Hepatic stellate cell (primary cell): ENCODE measurements at places on chromosomes 2 and 18.
A peak's percentile ranks its signal among the peaks of the same experiment; 100 is the strongest.

GRCh38 chr18:2939317-2939716, 73.6 kb downstream of the LPIN2 start:
- no peak for DNase-seq

- DNase-seq = peak; percentile 24
Measured at GRCh38 chr18:74652392-74652988, 54.8 kb downstream of the ZNF407 start.

DNA sequence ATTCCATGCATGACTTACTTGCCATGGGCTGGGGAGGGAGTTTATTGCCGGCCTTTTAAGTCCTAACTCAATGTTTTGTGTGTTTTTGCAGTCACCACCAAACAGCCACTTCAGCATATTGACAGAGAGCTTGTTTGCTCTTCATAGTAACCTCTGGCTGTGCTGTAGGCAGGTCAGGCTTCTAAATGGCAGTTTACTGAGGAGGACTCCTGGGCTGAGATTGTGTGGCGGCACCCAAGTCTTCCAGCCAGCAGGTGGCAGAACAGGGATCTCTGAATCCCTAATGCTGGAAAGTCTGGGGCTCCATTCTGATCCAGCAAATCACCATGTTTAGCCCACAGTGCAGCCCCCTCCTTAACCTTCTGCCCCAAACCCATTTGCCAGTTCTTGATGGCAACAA, 121.2 kb downstream of the CAPN13 start:
- DNase-seq = no peak

DNA sequence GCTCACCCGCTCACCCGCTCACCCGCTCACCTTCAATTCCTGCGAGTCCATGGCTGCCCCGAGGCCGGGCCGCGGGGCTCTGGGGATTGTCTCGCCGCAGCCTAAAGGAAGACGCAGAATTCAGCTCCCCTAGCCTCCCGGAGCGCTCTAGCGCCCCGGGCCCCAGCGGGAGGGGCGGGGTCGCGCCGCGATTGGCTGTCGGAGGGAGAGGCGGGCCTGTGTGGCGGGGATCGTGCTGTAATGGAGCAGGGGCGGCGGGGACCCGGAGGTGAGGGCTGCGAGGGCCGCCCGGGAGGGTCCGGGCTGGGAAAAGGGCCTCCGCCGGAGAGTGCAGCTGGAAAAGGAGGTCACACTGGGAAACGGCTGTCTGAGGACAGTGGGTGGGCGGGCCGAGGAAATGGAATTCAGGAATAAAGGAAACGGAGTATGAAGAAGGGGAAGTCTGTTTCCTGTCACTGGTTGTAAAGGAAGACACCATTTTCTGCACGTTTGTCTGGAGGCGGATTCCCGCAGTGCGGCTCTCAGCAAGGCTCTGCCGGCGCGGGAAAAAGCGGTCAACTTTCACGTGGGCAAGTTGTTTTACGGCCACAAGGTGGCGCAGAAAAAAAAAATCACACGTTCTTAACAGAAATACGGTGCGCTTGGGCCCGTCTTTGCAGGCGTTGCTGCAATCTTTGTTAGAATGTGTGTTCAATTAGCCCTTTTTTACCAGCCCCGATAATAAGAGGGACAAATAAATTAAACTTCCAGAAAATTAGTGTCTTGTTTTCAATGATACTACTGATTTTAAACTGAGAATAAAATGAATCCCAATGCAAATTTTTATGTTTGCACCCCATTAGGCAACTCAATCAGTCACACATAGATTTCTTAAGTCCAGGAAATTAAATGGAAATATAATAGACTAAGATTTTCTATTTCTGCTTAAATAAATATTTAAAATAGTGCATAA, at the start of gene TTC21B:
Gene TTC21B, minus strand, starts transcription at position 122 of the 952 bp plus-strand sequence. Its CDS starts 71 bp downstream, at position 51.
- DNase-seq = peak; percentile 93

DNA sequence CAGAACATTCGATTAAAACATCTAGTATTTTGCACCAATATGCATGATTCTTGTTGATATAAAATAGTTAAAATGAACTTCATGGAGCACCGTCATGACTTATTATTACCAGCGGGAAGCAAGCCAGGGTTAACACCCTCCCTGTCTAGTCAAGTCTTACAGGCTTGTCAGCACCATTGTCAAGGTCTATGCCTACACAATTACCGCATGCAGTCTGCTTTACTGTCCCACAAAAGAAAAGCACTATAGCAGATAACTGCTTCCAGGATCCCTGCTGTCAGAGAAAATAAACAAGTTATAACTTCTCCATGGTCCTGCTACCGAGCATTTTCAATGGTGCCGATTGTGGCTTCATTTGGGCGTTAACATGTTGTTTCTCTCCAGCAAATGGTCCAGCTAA, 968.0 kb upstream of the FAM98A start:
- DNase-seq = no peak

- DNase-seq = no peak
Measured at GRCh38 chr2:101679037-101679726, 18.3 kb upstream of the MAP4K4 start.

- DNase-seq = no peak
Measured at GRCh38 chr2:230674966-230675672, 37.5 kb upstream of the CAB39 start.

DNA sequence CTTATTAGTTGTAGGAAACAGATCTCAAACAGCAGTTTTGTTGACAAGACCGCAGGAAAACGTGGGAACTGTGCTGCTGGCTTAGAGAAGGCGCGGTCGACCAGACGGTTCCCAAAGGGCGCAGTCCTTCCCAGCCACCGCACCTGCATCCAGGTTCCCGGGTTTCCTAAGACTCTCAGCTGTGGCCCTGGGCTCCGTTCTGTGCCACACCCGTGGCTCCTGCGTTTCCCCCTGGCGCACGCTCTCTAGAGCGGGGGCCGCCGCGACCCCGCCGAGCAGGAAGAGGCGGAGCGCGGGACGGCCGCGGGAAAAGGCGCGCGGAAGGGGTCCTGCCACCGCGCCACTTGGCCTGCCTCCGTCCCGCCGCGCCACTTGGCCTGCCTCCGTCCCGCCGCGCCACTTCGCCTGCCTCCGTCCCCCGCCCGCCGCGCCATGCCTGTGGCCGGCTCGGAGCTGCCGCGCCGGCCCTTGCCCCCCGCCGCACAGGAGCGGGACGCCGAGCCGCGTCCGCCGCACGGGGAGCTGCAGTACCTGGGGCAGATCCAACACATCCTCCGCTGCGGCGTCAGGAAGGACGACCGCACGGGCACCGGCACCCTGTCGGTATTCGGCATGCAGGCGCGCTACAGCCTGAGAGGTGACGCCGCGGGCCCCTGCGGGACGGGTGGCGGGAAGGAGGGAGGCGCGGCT, at the start of gene TYMS:
Gene TYMS, plus strand, starts transcription at position 343 of the 690 bp plus-strand sequence. Its CDS starts 90 bp downstream, at position 433.
- peak; percentile 38 for DNase-seq

- DNase-seq = no peak
Measured at GRCh38 chr2:105969552-105969951, 224.5 kb downstream of the UXS1 start.

GRCh38 chr18:54141041-54141608, 83.3 kb downstream of the MBD2 start:
- no peak for DNase-seq

DNA sequence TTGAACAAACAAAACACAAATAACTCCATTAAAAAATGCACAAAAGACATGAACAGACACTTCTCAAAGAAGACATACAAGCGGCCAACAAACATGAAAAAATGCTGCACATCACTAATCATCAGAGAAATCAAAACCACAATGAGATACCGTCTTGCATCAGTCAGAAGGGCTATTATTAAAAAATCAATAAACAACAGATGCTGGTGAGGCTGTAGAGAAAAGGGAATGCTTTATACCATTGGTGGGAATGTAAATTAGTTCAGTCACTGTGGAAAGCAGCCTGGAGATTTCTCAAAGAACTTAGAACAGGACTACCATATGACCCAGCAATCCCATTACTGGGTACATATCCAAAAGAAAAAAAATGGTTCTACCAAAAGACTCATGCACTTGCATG, 37.8 kb downstream of the GPR155 start:
- no peak for DNase-seq

DNA sequence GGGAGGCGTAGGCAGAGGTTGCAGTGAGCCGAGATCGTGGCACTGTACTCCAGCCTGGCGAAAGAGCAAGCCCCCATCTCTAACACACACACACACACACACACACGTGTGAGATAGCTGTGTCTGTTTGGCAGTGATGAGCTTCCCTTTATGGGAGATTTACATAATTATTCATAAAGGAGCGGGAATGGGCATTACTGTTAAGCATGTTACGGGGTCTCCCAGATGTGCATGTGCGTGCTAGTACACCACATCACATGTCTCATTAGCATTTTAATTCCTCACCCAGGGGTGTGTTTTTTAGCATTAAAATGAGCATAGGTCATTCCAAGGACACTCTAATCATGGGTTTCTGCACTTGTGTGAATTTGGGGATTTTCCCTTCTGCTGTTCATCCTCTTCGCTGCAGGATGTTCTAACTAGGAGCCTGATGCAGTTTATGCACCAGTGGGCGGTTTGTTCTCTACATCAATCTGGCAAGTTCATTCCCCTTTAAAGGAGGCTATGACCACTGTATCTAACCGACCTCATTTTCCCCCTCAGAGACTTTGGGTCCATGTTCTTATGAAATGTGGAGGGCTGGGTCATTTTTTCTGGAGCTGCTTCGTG, 1.0 kb upstream of the FAM178B start:
- DNase-seq = no peak

- DNase-seq = no peak
Measured at GRCh38 chr2:96702098-96702785, 37.6 kb downstream of the LMAN2L start.

- no peak for DNase-seq
Measured at GRCh38 chr2:2708575-2709430, 377.7 kb upstream of the MYT1L start.

DNA sequence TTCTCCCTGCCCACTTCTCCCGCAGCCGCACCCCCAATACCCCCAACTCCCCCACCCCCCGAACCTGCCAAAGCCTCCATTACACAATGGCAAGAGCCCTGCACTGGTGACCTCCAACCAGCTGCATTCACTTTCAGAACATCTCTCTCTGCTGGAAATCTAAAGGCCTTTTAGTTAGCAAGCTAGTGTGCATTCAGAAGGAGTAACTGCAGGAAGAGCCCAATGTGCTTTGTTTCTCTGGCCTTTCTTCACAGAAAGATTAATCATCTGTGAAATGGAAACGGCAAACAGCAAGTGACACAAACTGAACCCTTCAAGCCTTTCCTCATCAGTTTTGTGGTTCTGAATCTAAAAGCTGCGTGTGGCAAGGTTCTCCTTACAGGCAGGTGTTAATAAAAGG, 124.2 kb downstream of the OLA1 start:
- DNase-seq = no peak

DNA sequence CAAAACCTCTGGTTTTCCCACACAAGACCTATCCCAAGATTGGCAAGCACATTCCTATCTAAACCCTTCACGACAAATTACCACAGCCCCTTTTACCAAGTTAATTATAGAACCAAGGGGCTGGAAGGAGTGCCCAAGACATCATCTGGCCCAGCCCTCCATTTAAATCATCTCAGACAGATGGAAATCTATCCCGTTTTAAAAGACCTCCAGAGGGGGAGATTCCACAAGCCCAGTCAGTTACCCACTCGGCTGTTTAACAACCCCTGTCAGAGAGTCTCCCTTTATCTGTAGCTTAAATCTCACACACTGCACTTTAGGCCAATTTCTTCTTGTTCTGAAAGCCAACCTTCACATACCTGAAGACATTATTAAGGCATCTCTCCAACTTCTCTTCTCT, 179.1 kb upstream of the MEIS1 start:
- DNase-seq = no peak

DNA sequence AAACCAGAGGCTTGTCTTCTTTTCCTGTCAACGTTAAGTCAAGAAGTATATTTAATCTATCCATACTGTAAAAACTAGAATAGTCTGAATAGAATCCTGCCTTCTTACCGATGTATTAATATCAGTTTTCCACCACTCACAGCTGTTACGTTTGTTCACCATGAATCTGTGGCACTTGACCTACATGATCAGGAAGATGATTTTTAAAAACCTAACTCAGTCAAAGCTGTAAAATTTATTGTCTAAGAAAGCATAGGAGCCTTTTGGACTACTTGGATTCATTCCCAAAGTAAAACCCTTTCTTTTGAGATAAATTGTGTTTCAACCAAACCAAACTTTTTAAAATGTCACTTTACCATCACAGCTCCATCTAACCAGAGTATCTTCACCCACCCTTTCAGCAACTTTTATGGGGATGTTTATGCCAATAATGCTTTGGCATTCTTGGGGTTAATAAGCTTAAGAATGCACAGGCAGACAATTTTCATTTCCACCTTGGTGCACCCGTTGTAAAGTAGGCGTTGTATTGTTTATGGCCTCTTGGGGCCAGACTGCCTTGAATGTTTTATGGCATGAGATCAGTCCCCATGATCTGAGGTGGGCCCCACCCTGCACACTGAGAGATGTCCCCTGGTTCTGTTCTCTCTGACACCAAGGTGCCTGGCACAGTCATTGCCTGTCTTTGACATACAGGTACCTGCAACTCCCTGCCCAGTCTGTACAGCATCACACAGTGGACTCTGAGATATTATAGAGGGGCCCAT, 176.2 kb upstream of the EPAS1 start:
- no peak for DNase-seq

DNA sequence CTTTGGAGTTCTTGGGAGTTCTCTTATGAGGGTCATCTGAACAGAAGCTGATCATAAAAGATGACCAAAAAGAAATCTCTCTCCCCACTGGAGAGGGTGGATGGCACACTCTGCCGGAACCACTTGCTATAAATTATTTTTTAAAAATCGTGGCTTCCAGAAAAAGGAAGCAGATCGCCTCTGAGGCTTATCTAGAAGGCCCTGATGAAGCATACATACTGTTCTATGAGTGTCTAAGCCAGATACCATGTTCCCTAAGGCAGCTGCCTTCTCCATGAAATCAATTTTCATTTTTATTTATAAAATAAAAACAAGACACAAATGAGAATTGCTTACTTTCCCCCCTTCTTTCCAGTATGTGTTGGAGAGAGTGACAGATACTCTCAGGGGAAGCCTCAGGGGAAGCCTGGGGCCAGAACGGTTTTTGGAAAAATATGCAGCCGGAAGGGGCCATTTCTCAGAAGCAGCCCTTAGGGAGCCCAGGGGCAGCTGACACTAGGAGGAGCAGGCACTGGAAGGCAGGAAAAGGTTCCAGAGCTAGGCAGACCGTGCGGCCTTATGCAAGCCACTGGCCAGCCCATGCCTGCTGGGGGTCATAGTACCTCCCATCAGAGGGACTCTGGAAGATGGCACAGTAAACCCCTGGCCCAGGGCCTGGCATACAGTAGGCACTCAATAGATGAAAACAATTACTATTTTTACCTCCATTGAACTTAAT, 130.6 kb downstream of the CABLES1 start:
- no peak for DNase-seq

- DNase-seq = no peak
Measured at GRCh38 chr18:10419420-10420103, 34.9 kb upstream of the APCDD1 start.
